ENCODE measurements at places on chromosomes 4 and X.
A peak's percentile ranks its signal among the peaks of the same experiment; 100 is the strongest.

DNA sequence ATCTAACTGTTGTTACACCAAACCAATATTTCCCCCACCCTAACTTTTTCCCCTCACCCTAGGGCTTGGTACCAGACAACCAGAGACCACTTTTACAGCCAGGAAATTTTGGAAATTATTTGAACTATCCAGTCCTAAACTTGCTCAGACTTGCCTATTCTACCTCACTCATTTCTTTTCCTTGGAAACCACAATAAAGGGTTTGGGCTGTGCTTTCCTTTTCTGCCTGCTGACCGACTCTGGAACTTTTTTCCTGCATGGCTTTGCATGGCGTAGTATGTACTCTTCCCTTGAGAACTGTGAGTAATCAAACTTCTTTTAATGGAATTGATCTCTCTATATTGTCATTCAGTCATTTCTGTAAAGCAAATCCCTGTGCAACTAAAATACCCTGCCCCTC, 516.5 kb upstream of the FTHL17 start:
- DNase-seq = no peak

GRCh38 chr4:128866691-128867090, 57.2 kb downstream of the JADE1 start:
- no peak for DNase-seq

- DNase-seq = no peak
Observed at GRCh38 chr4:148453833-148454232, 11.6 kb upstream of the NR3C2 start.

DNA sequence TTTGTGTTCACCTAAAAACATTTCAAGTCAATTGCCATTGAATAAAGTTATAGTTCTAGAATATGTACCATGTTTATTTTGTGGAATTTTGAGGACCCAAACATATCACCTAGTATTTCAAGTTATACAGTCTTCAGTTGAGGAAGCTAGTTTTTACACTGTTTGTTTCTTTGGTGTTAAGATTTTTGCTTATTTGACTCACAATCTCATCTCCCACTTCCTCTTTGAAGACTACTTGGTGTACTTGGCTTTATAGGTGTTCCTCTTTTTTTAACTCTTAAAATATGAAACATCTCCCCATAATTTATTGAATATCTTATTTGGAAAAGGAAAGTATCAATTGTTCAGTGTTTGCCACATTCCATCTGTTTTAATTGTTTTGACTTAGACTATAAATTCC, 675.4 kb downstream of the RAPGEF2 start:
- no peak for DNase-seq

DNA sequence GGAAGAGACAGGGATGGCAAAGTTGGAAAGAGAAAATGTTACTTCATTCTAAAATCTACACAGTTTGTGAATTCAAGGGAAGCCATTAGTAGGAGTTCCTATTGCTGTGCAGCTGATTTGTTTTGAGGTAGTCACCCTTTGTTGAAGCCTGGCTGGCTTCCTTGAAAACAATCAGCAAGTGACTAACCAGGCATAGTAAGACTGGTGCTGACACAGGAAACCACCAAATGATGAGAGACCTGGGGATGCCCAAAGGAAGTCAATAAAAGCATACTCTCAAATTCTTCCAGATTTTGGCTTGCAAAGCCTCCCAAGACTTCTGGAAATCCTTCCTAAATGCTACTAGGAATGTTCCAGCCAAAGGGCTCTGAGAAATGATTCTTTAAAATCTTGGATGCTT, 23.9 kb upstream of the PRDM8 start:
- no peak for DNase-seq

- peak; percentile 20 for DNase-seq
Observed at GRCh38 chrX:100649550-100650356, 5.8 kb downstream of the SRPX2 start.

DNA sequence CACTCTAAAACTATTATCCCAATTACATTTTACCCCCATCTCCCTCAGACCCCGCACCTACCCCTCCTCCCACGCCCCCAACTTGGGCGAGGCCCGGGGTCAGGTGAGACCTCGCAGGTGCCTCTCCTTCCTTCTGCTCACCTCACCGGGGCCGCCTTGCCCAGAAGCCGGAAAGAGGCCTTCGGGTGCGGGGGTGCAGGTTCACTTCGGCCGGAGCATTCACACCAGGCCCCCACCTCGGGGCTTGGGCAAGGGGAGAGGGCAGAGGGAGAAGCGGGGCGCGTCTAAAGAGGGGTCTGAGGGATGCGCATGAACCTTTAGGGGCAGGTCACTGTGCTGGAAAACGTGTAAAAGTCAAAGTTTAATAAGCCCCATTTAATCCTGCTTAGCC, 427 bp downstream of the ZNF182 start:
- DNase-seq = peak; percentile 13

GRCh38 chrX:48957827-48958634, 624 bp upstream of the OTUD5 start:
- DNase-seq = peak; percentile 89

- peak; percentile 11 for DNase-seq
Observed at GRCh38 chr4:121794505-121795188, 6.5 kb upstream of the EXOSC9 start.

GRCh38 chr4:128846063-128846462, 36.6 kb downstream of the JADE1 start:
- DNase-seq = no peak

DNA sequence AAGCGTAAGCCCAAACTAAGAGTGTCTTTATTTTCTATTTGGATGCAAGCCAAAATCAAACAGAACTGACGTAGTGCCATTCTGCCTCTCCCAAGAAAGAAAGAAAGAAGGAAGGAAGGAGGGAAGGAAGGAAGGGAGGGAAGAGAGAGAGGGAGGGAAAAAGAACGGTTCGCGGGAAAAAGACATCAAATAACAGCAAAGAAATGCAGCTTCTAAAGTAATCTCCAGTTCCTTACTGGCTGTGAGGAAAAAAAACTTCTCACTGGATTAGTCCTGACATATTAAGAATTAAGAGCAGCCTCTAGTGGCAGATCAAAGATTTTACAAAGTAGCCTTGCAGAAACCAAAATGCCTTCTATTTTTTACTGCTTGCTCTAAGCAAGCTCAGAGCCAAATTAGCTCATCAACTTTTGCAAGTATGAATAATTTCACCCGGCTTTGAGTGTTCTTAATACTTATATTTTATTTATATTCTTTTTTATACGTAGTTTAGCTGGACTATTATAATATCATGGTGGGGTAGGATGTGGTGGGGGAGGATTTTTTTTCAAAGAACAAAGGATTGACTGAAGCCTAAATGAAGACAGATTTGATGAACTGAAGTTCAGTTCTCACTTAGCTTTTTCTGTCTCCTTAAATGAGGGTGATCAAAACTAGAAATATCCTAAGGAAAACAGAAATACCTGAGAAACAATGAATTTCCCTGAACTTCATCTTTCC, 36.6 kb downstream of the PITX2 start:
- peak; percentile 61 for DNase-seq

DNA sequence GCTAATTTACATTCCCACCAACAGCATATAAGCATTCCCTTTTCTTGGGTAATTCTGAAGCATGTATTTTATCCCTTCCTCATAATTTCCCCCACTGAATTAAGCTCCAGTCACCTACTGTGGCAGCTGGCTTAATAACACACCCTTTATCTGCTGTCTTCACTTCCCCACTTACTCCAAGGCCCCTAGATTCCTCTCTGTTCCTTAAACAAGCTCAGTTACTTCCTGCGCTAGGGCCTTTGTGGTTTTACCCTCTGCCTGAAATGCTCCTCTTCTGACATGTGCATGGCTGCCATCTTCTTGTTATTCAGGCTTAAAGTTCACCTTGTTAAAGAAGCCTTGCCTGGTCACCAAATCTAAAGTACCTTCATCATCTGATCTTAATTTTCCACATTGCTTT, 47.2 kb upstream of the RPS6KA3 start:
- DNase-seq = no peak

DNA sequence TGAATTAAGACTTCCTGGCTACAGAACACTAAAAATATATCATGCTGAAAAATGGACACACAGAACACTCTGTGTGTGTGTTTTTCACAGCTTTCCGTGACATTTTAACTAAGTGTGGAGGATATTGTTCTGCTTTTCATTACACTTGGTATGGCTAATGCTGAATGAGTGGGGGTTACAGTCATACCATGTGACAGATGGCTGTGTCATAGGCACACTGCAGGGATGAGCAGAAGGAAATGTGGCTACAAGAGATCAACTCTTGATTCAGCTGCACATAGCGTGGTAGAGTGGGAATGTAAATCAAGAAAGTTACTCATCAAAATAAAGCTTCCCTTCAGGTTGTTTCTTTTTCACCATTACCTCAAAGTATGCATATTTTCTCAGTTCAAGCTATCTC, 669.8 kb downstream of the IQCM start:
- DNase-seq = no peak

DNA sequence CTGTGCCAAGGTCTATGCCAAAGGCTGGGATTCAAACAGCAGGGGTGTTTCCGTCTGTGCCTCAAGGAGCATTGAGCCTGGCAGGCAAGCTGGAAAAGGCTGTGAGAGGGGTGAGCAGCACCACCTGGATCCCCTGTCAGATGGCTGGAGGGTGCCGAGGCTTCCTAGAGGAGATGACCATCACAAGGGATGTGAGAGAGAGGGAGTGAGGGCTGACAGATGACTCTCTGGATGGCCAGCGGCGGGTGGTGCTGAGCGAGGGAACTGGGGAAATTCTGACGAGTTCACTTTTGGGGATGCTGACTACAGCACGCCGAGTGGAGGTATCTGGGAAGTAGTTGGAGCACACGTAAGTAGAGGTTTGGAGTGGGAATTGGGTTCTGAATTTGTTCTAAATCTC, 22.6 kb upstream of the CYP4V2 start:
- no peak for DNase-seq

DNA sequence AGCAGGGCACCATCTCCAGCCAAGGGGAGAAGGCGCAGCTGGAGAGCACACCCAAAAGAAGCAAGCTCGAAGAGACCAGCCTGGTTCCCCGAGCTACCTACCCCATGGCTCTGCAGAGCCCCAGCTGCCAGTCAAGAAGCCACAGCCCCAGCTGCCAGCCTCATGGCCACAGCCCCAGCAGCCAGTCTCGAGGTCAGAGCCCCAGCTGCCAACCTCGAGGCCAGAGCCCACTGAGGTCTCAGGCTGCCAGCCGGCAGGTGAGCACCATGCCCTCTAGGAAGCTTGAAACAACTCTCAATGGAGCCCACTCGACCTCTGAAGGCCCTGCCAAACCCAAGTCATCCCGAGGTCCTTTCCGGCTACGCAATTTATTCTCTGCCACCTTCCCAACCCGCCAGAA, 27.0 kb upstream of the PRPS1 start:
- DNase-seq = no peak

DNA sequence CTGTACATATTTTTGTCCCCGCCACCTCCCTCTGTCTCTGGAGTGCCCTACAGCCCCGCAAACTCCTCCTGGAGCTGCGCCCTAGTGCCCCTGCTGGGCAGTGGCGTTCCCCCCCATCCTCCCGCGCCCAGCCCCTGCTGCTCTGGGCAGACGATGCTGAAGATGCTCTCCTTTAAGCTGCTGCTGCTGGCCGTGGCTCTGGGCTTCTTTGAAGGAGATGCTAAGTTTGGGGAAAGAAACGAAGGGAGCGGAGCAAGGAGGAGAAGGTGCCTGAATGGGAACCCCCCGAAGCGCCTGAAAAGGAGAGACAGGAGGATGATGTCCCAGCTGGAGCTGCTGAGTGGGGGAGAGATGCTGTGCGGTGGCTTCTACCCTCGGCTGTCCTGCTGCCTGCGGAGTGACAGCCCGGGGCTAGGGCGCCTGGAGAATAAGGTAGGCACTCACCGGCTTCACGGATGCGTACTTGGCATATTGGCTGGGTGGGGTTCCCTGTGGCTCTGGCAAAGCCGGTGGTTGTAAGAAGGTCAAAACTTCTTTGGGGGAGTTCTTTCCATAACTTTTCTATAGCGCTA, 653 bp downstream of the HHIP start:
- DNase-seq = peak; percentile 18

- DNase-seq = no peak
Observed at GRCh38 chrX:136916827-136917226, 36.3 kb upstream of the RBMX start.

- DNase-seq = no peak
Observed at GRCh38 chr4:36111172-36111571, 133.1 kb downstream of the ARAP2 start.

GRCh38 chr4:142547974-142548373, 298.1 kb downstream of the INPP4B start:
- DNase-seq = no peak

DNA sequence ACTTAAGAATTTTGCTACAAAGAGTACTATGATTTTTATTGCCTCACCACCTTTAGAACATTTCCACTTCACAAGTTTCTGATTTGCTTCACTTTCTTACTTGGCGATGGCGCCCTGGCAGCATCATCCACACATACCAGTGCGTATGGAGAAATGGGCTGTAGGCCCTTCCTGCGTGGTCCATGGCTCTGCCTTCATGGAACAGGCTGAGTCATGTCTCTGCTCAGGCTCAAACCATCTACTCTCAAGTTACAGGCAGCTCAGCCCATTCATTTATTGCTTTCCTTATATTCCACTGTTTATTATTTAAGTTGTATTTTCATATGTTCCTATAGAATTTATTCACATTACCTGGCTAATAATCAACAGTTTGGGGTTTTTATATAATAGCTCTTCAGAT, 21.1 kb downstream of the CASP3 start:
- DNase-seq = no peak

- no peak for DNase-seq
Observed at GRCh38 chrX:3425031-3425430, 78.6 kb upstream of the MXRA5 start.

DNA sequence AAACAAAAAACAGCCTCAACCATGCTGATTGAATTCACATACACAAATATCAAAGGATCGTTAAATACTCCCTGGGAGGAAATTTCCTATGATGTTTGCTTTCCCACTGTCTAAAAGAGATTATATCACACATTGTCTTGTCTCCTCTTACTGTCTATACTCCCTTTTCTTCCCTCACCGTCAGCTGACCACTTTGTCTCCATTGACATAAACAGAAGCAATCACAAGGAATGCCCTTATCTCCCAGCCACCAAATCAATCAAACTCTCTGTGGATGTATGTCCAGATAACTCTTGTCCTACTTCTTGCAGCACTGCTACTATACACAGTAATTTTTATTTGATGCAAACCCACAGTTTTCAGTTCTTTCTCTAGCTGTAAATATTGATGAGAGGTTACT, 12.2 kb upstream of the NUDT9 start:
- DNase-seq = no peak

DNA sequence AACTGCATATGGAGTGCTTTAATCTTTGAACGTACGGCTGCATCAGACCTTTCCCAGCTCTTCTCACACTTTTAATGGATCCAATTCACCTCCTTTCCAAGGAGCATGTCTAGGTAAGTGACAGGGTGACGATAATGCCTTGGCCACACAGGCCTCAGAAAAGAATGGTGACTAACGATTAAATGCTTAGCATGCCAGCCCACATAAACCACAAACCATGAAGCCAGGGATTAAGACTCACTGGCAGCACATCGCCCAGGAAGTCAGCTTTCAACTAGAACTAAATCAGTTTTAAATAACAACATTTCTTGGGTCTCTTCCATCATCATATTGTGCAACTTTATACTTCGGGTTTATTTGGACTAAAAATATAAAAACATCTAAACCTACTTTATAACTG, 28.7 kb downstream of the INPP4B start:
- peak; percentile 27 for DNase-seq

GRCh38 chrX:127570276-127570675, 481.9 kb downstream of the ACTRT1 start:
- peak; percentile 3 for DNase-seq
